CD4-positive, alpha-beta T cell treated with Interleukin-12 subunit alpha and Interleukin-12 subunit beta, for 1 hour (primary cell): ENCODE measurements at places on chromosomes 1 and 21.
A peak's percentile ranks its signal among the peaks of the same experiment; 100 is the strongest.

DNA sequence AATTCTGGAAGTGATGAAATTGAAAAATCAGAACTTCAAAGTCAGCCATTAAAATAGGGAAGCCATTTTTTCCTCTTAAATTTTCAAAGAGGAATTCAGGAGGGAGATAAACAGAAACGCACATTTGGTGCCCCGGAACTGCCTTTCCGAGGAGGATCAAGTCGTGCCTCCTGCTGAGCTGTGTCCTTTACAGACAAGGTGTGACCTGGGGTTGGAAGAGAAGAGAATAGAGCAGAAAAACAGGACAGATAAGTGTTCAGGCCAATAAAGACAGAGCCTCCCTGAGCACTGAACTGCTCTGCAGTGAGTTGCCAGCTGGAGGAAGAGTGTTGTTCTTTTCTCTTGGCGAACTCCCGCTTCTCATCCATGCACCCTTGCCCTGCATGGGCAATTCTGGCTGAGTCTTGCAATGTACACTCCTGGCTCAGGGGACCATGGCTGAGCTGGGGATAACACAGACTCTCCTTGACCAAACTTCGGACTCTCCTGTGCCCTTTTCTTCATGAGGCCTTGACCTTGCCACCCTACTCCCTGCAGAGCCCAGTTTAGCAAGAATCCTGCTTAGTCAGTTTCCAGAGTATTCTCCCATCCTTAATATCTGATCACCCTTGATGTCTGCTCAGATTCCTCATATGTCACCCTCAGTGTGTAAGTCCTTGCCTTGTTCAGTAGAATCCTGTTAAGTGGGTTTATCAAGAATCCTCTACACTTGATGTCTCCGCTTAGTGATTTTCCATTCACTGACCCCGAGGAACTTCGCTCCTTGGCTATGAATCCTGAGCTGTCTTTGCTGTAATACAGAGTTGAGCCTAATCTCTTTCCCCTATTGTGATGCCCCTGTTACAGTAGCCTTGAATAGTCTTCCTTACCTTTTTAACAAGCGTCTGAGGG, 1.3 kb upstream of the MTARC1 start:
- no peak for DNase-seq

- DNase-seq: peak; percentile 27
Measured at GRCh38 chr1:11731691-11732283, 4.1 kb upstream of the AGTRAP start.

DNA sequence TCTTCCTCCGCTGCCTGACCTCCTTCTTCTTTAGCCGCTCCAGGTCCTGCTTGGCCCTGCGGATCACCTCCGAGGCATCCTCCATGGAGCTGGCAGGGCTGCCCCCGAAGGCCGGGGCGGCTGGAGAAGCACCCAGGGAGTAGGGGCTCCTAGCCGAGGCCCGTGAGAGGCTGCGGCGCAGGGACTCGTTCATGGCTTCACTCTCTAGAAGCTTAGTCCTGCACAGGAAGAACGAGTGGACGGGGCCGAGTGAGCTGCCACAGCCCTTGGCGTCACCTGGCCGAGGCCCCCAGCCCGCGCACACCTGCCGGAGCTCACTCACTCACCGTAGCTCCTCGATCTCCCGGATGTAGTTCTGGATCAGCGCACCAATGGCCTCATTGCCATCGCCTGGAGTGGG, 23.1 kb downstream of the KIF21B start:
- no peak for DNase-seq

- no peak for DNase-seq
Measured at GRCh38 chr1:67158401-67158800, 7.9 kb upstream of the IL23R start.

DNA sequence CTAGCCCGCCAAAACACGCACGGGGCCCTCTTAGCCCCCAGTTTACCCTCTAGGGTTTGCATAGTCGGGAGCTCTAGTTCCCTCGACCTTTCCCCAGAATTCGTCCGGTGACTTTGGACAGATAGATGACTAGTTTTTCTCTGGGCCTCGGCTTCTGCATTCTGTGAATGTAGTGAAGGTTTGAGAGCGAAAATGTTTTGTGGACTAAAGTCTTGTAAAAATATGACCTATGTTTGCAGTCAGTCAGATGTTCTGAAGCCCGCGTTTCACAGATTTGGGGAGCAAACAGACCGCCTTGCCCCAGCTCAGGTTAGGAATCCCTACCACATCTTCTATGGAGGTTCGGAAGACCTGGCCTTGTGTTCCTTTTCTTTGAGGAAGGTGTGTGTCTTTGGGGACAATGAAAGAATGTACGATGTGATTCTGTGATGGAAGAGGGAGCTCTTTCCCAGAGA, 401 bp downstream of the UQCRH start:
- peak; percentile 8 for DNase-seq

DNA sequence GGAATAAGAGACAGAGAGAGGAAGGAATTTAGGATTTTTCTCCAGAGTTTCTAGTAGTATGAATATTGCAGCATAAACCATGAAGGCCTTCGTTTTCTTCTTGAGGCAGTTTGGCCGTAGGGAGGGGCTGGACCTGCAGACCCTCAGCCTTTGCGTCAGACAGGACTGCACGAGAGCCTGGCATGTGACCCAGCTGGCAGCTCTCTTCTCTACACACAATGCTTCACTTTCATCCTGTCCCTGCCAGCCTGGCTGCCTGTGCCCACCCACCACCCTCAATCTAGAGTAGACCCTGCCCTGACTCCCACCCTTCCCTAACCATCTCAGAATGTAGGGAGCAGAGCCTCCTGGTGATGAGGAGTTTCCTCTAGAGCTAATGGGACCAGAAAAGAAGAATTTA, 1.6 kb downstream of the CA14 start:
- no peak for DNase-seq

DNA sequence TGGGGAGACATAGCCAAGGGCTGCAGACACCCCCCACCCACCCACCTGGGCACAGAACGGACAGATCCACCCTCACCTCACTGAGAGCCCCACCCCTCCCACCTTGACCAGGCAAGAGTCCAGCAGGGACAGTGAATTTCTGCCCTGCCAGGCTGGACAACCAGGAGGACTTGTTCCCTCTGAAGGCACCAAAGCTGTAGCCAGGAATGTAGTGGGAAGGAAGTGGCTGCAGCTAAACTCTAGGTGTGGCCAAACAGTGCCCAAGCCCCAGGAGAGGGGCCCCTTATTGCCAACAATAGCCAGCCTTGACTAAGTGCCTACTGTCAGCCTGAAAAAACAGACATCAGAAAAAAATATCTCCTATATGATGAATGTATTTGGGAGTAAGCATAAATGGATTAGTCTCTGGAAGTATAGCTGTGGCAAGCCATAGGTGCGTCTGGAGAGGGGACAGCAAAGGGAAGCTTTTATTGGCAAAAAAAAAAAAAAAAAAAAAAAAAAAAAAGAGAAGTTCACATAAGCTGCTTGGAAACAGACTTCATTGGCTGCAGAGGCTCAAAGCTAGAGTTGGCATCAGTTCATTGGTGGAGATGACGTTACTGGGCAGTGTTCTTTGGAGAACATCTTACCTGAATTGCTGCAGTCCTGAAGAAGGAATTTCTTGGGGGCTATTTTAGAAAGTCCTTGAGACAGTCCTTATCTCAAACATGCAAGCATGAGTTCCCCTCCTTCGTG, 64.1 kb upstream of the TMEM51 start:
- DNase-seq: no peak
